ENCODE measurements at places on chromosomes 5 and 9. TPM values are rescaled to one million over a fixed set of nuclear protein-coding genes. Genes with fewer than 3 reads are reported as not detected.

GRCh38 chr9:77952635-77953328 is 78.8 kb downstream of the GNAQ start:
- peak overlapping the region; percentile 21 for H3K27ac ChIP-seq
- H3K27me3 ChIP-seq, result no peaks in the 10 kb centered on the region
- DNase-seq, result no peak
- no peaks in the 10 kb centered on the region for H3K36me3 ChIP-seq
- H3K4me1 ChIP-seq, result peaks cover 55% of the 10 kb centered on the region
- H3K4me3 ChIP-seq, result no peak overlapping the region

DNA sequence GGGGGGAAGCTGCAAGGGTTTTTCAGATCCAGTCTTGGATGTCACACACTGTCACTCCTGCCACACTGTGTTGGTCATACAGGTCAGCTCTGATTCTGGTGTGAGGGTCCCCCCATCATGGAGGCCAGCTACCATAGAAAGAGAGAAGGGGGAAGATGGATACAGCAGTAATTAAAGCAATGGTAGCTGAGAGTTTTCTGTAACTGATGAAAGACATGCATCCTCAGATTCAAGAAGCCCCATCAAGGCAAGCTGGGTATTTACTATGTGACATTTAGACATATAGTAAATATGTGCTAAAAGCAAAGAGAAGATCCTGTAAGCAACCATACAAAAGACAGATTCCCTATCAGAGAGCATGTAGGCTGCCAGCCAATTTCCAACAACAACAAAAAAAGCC is 110.9 kb upstream of the COL5A1 start:
- H3K27ac ChIP-seq, result no peak overlapping the region
- H3K27me3 ChIP-seq, result peaks cover 5% of the 10 kb centered on the region
- no peaks in the 10 kb centered on the region for H3K4me1 ChIP-seq
- no peak for DNase-seq
- H3K36me3 ChIP-seq, result no peaks in the 10 kb centered on the region

DNA sequence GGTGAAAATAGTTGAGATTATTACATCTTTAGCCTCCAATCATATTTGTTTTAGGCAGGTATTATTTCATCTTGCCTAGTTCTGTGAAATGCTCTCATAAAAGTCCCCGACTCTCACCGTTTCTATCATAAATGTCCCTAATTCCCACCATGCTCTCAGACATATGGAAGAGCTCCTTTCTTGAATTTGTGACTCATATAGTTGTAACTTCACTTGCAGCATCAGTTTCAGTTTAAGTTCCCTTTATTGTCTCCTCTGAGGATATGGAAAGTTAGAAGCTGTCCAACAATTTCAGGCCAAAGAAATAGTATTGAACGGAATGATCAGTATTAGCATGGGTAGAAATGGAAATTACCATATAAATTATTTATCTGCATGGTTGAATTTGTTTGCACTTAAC is 187.5 kb upstream of the NR4A3 start:
- no peak for DNase-seq
- H3K27ac ChIP-seq, result no peak overlapping the region
- H3K4me1 ChIP-seq, result peaks cover 6% of the 10 kb centered on the region

DNA sequence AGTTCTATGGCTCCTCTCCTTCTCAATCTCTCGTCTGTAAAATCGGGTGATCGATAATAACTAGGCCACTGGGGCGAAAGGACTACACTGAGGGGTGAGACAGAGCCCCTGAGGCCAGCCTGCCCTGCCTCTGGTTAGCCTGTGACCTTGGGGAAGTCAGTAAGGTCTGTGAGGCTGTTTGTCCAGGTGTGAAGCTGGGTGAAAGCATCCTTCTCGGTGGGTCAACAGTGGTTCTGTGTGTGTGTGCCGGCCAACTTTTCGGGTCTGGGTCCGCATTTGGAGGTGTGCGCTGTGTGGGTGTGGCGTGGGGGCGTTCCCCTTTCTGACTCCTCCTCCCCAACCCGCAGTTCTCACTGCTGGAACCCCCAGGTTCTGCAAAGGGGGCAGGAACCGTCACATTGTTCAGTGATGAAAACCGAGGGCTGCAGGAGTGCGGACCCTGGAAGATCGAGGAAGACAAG is 5.0 kb upstream of the RNF44 start:
- H3K27ac ChIP-seq, result peak overlapping the region; percentile 100
- no peaks in the 10 kb centered on the region for H3K36me3 ChIP-seq
- H3K4me1 ChIP-seq, result peaks cover 66% of the 10 kb centered on the region
- no peaks in the 10 kb centered on the region for H3K27me3 ChIP-seq

- peak overlapping the region; percentile 88 for H3K27ac ChIP-seq
- no peaks in the 10 kb centered on the region for H3K36me3 ChIP-seq
- DNase-seq, result peak; percentile 90
- H3K4me1 ChIP-seq, result peaks cover 45% of the 10 kb centered on the region
These were observed 398 bp upstream of the BASP1 start for GRCh38 chr5:17216974-17217492.

GRCh38 chr5:96648023-96648422 is 14.2 kb upstream of the CAST start:
- no peaks in the 10 kb centered on the region for H3K36me3 ChIP-seq

DNA sequence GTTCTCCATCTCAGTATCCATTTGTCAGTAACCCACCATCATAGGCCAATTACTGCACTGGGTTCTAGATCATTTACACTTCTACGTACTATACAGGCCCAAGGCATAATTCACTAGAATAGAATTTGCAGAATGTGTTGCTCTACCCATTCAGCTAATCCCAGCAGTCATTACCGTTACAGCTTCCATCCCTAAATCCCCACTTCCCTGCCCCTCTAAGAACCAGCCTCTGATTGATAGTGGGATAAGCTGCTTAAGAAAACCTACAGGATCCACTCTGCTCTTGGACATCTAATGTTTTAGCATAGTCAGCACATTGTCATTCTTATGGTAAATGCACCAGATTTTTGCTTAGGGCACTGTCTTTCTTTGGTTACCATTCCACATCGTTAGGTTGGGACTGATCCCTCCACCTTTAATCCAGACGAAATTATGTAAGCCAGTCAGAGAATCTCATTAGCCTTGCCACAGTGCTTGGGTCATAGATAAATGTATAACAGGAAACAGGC is 39.3 kb upstream of the CHD1 start:
- no peaks in the 10 kb centered on the region for H3K27me3 ChIP-seq
- no peak for DNase-seq
- no peak overlapping the region for H3K27ac ChIP-seq
- H3K4me3 ChIP-seq, result no peak overlapping the region

DNA sequence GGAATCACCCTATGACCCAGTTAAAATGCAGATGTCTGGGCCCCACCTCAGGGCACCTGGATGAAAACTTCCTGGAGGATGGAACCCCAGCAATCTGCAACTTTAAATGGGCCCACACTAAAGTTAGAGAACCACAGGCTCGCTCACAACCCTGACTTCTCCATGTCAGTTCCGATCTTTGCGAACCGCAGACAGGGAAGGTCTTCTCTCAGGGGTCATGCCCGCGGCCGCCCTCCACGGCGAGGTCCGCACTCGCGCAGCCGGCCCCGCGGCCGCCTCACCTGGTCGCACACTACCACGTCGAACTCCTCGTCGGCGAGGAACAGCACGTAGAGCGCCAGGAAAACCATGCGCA is 499 bp downstream of the ALG2 start:
- peaks cover 50% of the 10 kb centered on the region for H3K36me3 ChIP-seq
- peak overlapping the region; percentile 93 for H3K27ac ChIP-seq
- no peak for DNase-seq
- peaks cover 47% of the 10 kb centered on the region for H3K4me1 ChIP-seq
- H3K27me3 ChIP-seq, result no peaks in the 10 kb centered on the region

DNA sequence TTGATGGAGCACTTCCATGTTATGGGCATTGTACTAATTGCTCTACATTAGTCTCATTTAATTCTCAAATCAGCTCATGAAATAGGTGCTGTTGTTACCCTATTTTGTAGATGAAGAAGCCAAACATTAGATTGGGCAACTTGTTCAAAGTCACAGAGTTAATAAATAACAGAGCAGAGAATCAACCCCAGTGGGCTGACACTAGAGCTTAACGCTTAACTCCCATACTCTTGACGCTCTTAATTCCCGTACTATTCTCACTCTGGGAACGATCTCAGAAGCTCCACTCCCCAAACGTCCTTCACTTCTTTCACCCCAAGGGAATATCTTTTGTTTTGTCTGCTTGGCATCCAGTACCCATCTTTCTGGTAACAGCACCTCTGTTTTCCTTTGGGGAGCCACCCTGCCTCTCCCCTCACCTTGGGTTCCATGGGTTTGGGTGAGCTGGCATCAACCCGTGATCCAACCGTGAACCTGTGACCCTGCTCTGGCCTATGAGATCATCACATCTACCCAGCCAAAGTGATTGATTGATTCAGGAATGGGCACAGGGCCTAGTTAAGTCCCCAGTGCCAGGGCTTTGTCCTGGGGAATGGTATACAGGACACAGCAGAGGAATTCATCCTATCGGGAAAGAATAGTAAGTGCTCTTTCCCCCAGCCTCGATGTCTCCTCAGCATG is 169.2 kb downstream of the NR3C1 start:
- no peak overlapping the region for H3K27ac ChIP-seq
- no peaks in the 10 kb centered on the region for H3K36me3 ChIP-seq
- H3K27me3 ChIP-seq, result no peaks in the 10 kb centered on the region
- H3K4me3 ChIP-seq, result no peak overlapping the region

DNA sequence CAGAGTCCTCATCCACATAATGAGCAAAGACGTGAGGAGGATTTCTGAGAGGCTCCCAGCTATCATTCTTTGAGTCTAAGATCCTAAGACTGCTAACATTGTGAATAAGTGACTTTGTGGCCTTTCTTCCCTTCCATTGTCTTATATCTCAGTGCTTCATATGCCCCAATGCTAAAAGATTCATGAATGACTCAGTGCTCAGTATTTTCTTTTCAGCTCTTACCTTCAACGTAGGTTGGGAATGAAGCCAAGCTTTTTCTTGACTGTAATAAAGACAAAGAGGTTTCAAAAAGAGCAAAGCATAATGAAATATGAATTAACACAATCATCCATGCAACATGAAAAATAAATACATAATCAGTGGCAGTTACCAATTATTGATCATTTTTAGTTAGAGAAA is 146.4 kb downstream of the ENTREP1 start:
- no peaks in the 10 kb centered on the region for H3K27me3 ChIP-seq
- H3K4me1 ChIP-seq, result peaks cover 7% of the 10 kb centered on the region
- no peak for DNase-seq
- H3K27ac ChIP-seq, result no peak overlapping the region
- no peak overlapping the region for H3K4me3 ChIP-seq
- no peaks in the 10 kb centered on the region for H3K36me3 ChIP-seq

DNA sequence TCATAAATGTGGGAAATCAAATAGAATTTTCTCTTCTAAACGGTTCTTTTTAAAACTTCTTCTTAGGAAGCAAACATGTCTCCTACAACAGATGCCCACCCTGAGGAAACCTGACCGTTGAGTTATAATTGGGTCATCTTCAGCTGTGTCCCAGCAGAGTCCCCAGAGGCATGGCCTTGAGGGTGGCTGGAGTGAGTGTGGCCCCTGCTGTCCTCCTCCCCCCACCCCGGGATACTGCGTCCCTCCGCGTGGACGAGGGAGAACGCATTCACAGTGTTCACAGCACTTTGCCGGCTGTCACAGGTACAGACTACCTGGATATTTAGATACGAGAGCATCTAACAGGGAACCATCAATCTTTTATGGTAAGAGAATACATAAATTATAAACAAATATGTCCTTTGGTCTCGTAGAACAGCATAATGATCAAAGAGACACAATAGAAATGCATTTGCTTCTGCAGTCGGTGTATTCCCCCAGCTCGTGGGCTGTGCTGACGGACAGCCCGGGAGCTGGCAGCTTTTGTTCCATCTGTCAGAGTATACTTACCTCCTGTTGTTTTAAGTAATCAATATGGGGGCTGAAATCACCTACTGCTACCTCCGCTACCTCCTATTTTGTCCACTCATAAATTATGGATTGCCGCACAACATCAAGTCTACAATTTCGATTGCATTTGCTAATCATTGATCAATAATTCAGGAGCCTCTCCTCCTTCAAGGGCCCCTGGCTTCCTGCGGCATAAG is 214.7 kb downstream of the IRX2 start:
- no peaks in the 10 kb centered on the region for H3K36me3 ChIP-seq
- no peaks in the 10 kb centered on the region for H3K4me1 ChIP-seq
- H3K27me3 ChIP-seq, result peaks cover 11% of the 10 kb centered on the region
- no peak for DNase-seq
- no peak overlapping the region for H3K4me3 ChIP-seq

DNA sequence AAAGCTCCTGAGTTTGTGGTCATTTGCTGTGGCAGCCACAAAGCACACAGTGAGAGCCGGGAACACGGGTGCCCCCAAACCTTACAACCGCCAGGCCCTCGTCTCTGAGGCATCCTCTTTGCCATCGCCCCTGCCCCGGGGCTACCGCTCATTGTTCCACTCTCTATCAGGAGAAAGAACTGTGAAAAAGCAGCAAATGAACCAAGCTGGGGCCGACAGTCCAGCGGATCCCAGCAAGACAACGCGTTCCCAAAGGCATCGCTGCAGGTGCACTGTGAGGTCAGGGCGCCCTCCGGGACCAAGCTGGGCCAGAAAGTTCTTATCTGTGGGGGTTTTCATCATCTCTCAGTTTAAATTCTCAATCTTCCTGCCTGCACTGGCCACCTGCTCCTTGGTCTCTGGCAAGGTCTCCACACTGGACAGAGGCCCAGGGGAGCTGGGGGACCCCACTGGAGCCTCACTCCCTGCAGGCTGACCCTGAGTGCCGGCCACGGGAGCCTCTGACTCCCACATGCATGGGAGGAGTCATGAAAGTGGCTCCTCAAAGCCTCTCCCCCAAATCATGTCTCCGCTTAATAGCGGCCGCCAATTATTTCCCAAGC is 32.1 kb downstream of the VAV2 start:
- H3K4me1 ChIP-seq, result peaks cover 64% of the 10 kb centered on the region
- H3K27me3 ChIP-seq, result no peaks in the 10 kb centered on the region
- H3K36me3 ChIP-seq, result no peaks in the 10 kb centered on the region
- H3K27ac ChIP-seq, result peak overlapping the region; percentile 59
- no peak overlapping the region for H3K4me3 ChIP-seq
- peak; percentile 50 for DNase-seq

GRCh38 chr5:82406205-82406773 is 128.1 kb upstream of the RPS23 start:
- no peaks in the 10 kb centered on the region for H3K27me3 ChIP-seq
- H3K4me3 ChIP-seq, result no peak overlapping the region
- DNase-seq, result no peak
- H3K36me3 ChIP-seq, result no peaks in the 10 kb centered on the region
- H3K27ac ChIP-seq, result no peak overlapping the region

- no peaks in the 10 kb centered on the region for H3K27me3 ChIP-seq
- no peak overlapping the region for H3K27ac ChIP-seq
- H3K36me3 ChIP-seq, result peaks cover 88% of the 10 kb centered on the region
These were observed 69.0 kb upstream of the GLRX start for GRCh38 chr5:95891499-95891898.

DNA sequence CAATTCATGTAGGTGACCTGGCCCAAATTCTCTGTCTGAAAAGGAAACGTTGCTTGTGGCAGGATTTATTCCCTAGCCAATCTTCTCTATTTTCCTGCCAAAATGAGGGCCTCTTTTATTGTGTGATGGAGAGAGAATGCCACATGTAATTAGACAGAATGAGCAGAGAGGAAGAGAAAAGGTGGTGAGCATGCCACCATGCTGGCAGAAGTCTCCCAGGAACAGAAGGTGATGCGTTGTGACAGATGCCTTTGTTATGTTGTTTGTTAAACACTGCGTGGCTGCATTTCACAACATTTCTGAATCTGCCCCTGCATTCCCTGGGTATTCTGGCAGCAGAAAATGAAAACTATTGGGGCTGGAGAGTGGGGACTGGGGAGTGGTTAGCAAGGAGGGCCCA is 577.6 kb downstream of the TLR4 start:
- H3K4me1 ChIP-seq, result no peaks in the 10 kb centered on the region
- no peaks in the 10 kb centered on the region for H3K36me3 ChIP-seq
- no peaks in the 10 kb centered on the region for H3K27me3 ChIP-seq
- no peak for DNase-seq

RAPGEF6 gene
- total RNA-seq, result 48.9 TPM

PCDHGC4 gene
- 3.9 TPM for total RNA-seq

CDO1 gene
- 1.5 TPM for total RNA-seq

PRRT1B gene
- total RNA-seq, result not detected

Data from spleen (tissue), 13 donors.